ENCODE measurements at places on chromosomes 1 and 21.

GRCh38 chr1:47677241-47677940, 239.5 kb downstream of the FOXD2 start:
- no peak for DNase-seq

- DNase-seq: peak; percentile 19
These were observed 231.6 kb downstream of the NRIP1 start for GRCh38 chr21:14833241-14833640.

- no peak for DNase-seq
These were observed 41.2 kb downstream of the DMAP1 start for GRCh38 chr1:44254392-44254910.

- DNase-seq: no peak
These were observed 398.9 kb upstream of the PLXNA2 start for GRCh38 chr1:208643005-208643597.

GRCh38 chr1:6867729-6868659, 82.7 kb downstream of the CAMTA1 start:
- DNase-seq: no peak
